ENCODE measurements at places on chromosomes 3 and 15. TPM values are rescaled to one million over a fixed set of nuclear protein-coding genes. Genes with fewer than 3 reads are reported as not detected.

DNA sequence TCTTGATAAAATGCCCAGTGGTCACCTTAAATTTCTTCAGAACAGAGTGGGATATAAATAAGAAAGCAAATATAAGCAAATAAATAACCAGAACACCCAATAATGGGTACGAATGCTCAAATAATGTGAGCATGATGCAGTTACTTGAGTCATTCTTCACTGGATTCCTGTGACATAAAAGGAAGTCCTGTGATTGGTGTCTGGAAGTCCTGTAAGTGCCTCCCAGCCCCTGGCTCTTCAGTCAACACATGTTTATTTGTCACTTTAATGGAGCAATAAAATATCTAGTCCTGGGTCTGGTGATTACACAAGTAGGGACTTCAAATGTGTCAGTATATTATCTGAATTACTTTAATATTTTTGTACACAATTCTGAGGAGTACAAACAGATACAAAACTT lies 30.4 kb downstream of the TMEM212 start:
- no peak overlapping the region for H3K4me3 ChIP-seq
- peaks cover 18% of the 10 kb centered on the region for H3K27me3 ChIP-seq
- peaks cover 5% of the 10 kb centered on the region for H3K4me1 ChIP-seq
- DNase-seq: no peak
- H3K36me3 ChIP-seq: no peaks in the 10 kb centered on the region

DNA sequence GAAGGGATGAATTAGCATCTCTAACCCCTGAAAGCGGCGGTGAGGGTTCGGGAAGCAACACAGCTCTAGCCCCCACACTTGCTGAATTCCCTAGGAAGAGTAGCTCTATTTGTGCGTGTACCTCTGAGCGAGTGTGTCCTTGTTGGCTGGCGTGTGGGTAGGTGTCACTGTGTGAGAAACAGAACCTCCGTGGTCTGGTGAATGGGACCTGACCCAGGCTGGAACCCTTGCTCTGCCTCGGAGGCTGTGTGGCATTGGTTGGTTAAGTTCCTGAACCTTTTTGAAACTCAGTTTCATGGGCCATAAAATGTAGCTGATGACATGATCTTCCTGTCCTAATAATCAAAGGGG lies 414 bp upstream of the TMEM115 start:
- peaks cover 43% of the 10 kb centered on the region for H3K4me1 ChIP-seq
- no peaks in the 10 kb centered on the region for H3K27me3 ChIP-seq
- H3K36me3 ChIP-seq: peaks cover 27% of the 10 kb centered on the region
- DNase-seq: no peak
- H3K4me3 ChIP-seq: peak overlapping the region; percentile 98

DNA sequence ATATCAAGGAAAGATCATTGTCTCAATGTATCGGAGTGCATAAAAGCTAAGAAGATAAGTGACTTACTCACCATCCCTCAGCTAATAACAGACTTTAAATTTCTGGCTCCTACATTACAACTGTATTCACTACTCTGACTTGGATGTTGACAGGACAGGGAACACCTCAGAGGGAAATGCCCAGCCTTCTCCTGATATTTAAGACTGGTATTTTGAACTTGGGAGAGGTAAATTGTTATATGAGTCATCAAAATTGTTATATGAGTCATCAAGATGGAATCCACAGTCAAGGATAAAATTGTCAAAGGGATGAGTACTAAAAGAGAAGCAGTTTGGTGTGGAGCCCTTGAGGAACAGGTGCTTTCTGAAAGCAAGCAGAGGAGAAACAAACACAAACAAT lies 961.4 kb downstream of the VGLL3 start:
- no peaks in the 10 kb centered on the region for H3K27me3 ChIP-seq
- DNase-seq: no peak
- no peak overlapping the region for H3K4me3 ChIP-seq
- H3K27ac ChIP-seq: no peak overlapping the region

DNA sequence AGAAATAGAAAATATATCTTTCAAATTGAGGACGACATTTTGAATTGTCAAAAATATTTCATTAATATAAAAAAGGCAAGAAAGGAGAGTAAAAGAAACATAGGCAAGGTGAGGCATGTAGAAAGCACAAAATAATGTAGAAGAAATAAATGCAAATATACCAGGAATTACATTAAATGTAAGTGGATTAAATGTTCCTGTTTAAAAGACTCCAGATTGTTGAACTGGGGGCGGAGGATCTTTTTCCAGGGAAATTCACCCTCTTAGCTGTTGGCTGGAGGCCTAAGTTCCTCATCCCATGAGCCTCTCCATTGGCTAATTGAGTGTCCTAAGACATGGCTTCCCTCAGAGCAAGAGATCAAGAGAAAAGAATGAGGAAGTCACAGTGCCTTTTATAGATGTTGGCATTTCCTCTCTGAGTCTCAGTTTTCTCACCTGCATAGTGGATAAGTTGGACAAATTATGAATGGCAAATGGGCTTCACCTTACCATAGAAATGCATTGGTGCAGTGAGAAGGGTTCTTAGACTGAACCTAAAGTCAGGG lies 147.4 kb upstream of the SMAD3 start:
- peaks cover 13% of the 10 kb centered on the region for H3K36me3 ChIP-seq
- no peak overlapping the region for H3K4me3 ChIP-seq
- DNase-seq: no peak
- H3K27me3 ChIP-seq: peaks cover 31% of the 10 kb centered on the region
- peaks cover 9% of the 10 kb centered on the region for H3K4me1 ChIP-seq
- no peak overlapping the region for H3K27ac ChIP-seq

GRCh38 chr3:67458408-67458807 lies 196.0 kb downstream of the SUCLG2 start:
- H3K4me1 ChIP-seq: peaks cover 4% of the 10 kb centered on the region
- no peak overlapping the region for H3K27ac ChIP-seq
- H3K27me3 ChIP-seq: no peaks in the 10 kb centered on the region
- DNase-seq: no peak
- no peak overlapping the region for H3K4me3 ChIP-seq
- H3K36me3 ChIP-seq: peaks cover 11% of the 10 kb centered on the region

DNA sequence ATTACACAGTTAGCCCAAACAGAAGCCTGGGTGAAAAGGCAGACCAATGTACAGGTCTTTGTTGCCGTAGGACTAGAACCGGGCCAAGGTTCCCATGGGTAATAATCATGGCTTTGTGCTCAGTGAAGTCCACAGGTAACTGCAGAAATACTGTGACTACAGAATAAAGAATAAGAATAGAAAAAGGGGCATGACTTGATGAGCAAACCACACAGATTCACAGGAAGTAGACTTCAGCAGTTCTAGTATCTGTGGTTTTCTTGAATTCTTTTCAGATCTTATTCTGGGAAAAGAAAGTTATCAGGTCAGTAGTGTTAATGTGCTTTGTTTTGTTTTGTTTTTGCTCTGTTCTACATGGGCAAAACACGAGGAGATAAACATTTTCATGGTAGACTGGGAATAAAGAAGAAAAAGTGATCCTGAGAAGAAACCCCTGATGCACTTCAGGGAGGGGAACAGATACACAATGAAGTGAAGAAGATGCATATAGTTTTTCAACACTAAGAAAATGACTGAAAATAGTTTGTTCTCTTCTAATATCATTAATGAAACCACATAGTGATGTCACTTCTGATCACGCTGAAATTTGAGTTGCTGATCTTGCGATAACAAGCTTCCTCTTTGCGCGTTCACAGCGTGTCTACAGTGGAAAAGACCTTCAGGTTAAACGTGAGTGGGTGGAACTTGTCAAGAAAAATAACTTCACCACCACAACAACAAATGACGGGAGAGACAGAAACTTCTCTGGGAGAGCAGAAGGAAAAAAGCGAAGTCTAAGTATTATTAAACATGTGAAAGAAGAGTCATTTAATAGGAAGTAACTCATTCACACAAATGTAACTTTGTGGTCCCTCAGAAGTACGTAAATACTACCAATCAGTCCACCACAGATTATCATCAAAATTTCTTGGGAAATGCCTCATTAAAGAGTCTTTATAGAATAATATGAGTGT lies 315.8 kb upstream of the SATB1 start:
- peak overlapping the region; percentile 92 for H3K27ac ChIP-seq
- no peaks in the 10 kb centered on the region for H3K27me3 ChIP-seq
- peaks cover 89% of the 10 kb centered on the region for H3K4me1 ChIP-seq

GRCh38 chr15:91380114-91380513 lies 280.1 kb downstream of the SV2B start:
- H3K4me1 ChIP-seq: no peaks in the 10 kb centered on the region
- peaks cover 4% of the 10 kb centered on the region for H3K27me3 ChIP-seq
- H3K27ac ChIP-seq: no peak overlapping the region
- H3K4me3 ChIP-seq: no peak overlapping the region
- H3K36me3 ChIP-seq: no peaks in the 10 kb centered on the region

Gene ZBTB20
- total RNA-seq: 8.6 TPM

Gene HGD
- total RNA-seq: 0.96 TPM

Gene TP63
- total RNA-seq: 1.7 TPM

Gene PXYLP1
- total RNA-seq: 16.5 TPM

Gene MFAP1
- total RNA-seq: 34.4 TPM

Gene GABRR3
- not detected for total RNA-seq

All from activated CD4-positive, alpha-beta memory T cell treated with anti-CD3 and anti-CD28 coated beads, Interleukin-2, amount 10 ng/mL, durations not matched to agents 7 days and 5 days (primary cell).